ENCODE measurements at places on chromosomes 7 and 10.

- no peak for DNase-seq
Observed at GRCh38 chr7:120993553-120994191, 5.2 kb downstream of the CPED1 start.

- no peak for DNase-seq
Observed at GRCh38 chr7:71905821-71906220, 506.3 kb downstream of the CALN1 start.

DNA sequence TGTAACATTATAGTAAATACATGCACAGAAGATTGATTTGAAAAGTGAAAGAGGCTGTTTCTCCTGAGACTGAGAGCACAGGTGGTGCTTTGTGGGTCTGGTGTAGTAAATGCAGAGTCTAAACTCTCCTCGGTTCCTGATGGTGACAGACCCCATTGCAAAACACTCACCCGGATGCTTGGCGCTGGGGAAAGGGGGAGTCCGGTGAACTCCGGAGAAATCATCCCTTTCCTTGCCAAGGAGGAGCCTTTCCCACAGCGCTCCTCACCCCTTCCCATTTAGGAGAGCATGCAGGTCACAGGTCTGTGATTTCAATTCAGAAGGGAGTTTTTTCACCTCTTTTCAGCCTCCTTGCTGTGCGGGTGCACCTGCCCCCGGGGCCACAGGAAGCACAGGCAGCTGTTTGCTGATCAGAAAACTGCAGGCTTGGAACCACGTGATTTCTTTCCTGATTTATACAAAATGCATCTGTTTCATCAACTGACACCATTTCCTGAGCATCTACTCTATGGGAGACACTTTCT lies 75.6 kb upstream of the LYZL2 start:
- no peak for DNase-seq

DNA sequence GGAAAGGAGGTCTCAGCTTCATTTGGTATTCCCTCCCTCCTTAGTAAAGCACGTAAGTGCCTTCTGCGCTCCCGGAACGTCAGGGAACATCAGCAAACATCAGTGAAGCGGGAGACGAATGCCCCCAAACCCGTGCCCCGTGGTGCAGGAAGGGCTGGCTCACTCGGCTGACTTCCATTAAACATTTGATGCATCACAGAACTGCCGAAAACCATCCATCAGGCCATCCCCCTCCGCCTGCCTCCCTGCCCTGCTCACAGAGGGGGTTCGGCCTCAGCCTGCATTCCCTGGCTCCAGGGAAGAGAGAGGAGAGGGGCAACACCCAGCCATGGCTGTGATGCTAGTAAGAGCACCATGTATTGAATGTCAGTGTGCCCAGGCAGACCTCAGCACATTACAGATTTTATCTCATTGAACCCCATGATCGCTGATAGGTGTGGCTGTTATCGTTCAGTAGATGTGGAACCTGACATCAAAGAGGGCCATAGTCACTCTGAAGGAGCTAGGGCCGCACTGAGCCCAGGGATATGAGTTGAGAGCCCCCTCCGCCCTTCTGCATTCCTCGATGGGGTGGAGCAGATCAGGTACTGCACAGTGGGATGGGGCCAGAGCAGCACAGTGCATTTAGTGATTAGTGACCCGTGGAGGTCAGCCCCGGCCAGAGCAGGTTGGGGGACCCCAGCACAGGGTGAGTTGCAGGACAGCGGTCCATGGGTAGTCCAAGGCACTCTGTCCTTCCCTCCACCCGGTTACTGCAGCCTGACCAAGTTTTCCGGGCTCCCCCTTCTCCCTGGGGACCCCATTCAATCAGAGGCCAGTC lies 146.4 kb downstream of the RPS24 start:
- no peak for DNase-seq

DNA sequence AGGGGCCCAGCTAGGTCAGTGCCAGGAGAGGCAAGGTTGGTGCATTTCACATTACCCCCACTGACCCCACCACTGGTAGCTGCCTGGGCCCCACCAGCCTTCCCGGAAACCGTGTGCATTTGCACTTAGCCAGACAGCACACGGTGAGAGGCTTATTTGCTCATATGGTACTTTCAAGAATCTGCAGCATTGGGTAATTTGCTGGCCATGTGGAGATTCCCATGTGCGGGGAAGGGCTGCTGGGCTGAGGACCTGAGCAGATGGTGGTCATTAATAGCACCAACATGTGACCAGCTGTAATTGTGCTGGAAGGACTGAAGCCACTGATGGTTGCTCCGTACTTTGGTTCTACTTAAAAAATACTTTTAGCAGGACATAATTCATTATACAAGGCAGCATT lies 323.8 kb downstream of the DPP6 start:
- DNase-seq = no peak

DNA sequence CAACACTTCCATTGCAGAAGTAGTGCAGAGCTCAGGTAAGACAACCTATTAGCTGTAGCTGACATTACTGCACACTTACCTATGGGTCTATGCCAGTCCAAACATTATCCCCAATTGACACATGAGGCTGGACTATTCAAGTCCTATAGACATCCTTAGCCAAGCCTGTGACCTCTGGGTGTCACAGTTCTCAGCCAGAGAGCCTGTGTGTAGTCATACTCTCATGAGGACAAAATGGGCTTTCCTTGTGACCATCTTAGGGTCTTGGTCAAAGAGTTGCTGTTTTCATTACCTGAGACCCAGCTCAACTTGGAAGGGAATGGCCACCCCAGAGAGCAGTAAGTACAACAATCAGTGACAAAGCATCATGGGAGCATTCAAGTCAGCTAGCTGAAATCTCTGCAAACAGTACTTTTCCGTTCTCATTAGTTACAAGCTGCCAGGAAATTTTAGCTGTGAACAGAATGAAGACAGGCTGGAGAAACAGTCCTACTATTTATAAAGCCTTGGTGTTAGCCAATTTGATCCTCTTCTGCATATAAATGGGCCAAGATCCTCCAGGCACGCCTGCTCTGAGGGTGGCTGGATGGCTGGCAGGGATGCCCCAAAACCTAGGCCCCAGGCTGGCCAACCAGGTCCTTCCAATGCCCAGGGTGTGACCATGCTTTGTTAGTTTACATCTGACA lies 44.3 kb downstream of the NUDCD3 start:
- no peak for DNase-seq

DNA sequence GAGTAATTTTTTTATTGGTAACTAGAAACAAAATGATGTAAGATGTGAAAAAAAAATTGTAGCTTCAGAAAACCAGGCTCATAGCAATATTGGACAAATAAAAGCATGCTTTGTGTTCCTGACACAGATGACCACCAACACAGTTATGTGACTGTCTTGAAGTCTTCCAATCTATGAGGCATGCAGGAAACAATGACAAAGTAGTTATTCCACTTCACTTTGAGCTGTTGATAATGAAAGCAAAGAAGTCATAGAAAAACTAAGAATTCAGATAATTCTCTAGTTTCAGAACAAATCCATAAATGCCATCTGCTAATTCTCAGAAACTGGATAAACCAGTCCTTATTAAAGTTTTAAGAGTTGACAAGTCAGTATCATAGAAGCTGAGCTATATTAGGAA lies 378.4 kb upstream of the SEMA3D start:
- DNase-seq = no peak

- no peak for DNase-seq
Observed at GRCh38 chr10:48604991-48605508, at the start of gene ARHGAP22. TSS of gene ARHGAP22 (minus strand) at chr10:48605073. CDS start at chr10:48604796, 277 bp downstream.

DNA sequence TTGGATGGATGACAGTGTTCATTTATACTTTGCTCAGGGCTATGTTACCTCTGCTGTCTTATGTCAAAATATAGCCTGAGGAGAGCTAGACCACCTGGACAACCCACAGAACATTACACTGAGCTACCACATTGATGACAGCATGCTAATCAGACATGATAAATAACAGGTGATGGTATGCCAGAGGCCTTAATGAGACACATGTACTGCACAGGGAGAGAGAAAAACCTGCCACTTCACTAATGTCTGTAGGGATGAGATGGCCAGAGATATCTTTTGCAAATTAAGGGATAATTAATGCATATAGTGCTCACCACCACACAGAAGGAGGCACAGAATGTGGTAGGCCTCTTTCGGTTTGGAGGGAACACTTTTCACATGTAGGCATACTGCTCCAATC lies 1122.6 kb upstream of the POT1 start:
- no peak for DNase-seq

GRCh38 chr7:139523968-139524815 lies 707 bp downstream of the CLEC2L start:
- DNase-seq = no peak

GRCh38 chr10:93096901-93097300 lies 23.2 kb downstream of the CYP26A1 start:
- no peak for DNase-seq

- DNase-seq = no peak
Observed at GRCh38 chr7:7249814-7250213, 67.5 kb downstream of the C1GALT1 start.

DNA sequence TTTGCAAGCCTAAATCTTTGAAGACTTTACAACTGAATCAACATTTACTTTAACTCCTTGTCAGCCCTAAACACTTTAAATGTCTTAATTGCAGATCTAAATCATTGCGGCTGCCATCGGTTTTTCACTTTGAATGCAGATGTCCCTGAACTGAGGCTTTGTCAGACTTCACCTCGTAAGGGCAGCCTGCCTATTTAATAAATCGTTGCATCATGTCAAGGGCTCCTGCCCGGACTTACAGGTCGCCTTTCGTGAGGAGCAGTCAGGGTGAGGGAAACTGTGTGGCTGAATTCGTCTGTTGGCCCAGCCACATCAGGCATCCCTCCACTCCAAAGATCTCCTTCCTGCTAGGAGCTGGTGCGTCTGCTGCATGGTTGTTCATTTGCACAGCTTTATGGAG lies 368.2 kb upstream of the NPVF start:
- DNase-seq = no peak

DNA sequence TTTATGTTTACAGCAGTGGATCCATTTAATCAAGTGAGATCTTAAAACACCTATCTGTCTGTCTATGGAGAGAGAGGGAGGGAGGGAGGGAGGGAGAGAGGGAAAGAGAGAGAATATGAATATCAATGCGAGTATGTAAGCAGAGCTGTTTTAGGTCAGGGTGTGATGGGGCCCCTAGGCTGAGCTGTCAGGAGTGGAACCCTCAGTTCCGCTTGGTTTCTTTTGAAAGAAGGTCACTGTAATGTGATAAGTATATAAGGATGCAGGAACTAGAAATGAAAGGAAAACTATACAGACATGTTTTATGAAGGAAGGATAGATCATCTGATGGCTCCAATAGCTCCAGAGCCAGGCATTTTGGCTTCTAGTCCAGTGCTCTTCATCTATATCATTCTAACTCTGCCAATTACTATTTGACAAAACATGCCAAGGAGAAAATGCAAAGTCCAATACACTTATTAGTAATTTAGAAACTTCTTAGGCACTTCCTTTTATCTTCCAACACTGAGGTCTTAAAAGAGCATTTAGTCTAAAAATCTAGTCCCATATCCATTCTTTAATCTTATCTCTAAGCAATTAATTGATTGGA lies 70.3 kb downstream of the NRCAM start:
- no peak for DNase-seq

DNA sequence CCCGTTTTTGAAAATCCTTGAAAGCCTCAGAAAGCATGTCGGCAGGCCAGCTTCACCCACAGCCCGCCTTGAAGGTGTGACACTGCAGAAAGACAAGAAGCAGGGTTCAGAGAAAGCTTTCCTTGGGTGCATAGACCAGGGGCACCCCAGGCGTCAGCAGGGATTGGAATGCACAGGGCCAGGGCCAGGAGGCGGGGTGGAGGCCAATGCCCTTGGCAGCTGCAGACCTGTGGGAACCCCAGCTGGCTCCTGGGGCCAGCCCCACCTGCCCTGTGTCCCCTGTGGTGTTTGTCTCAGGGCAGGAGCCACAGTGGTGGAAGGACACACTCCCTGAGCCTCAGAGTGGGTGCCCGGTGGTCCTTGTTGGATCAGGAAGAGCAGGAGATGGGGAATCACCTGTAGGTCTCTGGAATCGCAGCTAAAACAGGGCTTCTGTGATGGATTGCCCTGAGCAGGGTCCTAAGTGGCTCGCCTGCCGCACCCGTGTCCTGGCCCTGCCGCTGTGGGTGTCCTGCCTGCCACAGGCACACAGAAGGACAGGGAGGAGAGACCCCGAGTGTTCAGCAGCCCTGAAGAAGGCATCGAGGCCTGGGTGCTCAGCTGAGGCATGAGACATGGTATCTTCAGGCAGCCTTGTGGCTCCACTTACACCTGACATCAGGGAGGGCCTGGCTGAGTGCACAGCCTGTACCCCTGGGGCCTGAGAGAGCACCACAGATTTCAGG lies 32.5 kb downstream of the ANXA8 start:
- DNase-seq = no peak

DNA sequence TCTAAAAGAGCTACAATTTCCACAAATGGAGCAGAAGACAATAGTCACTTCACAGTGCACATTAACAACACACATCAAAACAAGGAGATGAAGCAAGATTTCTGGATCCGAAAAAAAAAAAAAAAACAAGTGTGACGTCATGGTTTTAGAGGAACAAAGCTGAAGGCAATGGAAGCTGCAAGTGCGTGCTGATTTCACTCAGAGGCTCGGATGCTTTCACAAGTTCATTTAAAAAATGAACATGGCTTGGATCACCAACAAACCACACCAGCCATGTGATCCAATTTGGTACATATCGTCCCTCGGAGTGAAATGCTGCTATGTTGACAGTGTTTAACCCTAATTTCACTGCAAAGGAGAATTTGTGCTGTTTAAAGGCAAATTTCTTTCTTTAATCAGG lies 337.0 kb upstream of the PRKCQ start:
- no peak for DNase-seq

- no peak for DNase-seq
Observed at GRCh38 chr7:117020591-117020973, 67.3 kb downstream of the ST7 start.

- DNase-seq = peak; percentile 41
Observed at GRCh38 chr7:114865564-114865963, 56.3 kb upstream of the MDFIC start.

DNA sequence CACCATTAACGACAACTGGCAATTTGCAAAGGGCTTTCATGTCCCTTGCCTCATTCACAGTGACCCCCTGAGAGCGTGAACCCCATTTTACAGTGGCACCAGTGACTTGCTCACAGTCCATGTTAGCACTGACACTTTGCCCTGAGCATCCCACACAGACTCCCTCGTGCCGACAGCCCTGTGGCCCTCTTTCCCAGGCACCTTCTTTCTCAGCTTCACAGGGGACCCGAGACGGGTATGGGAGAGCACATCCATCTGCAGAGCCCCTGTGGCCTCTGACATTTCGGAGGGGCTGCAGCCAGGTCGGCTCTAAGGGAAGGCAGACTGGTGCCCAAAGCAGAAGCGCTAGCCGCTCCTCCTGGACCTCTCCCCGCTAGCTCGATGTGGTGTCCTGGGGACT lies 10.8 kb downstream of the LOXL4 start:
- no peak for DNase-seq

GRCh38 chr7:42351316-42351935 lies 114.4 kb upstream of the GLI3 start:
- DNase-seq = no peak
